ENCODE measurements at places on chromosomes 3 and 15.

DNA sequence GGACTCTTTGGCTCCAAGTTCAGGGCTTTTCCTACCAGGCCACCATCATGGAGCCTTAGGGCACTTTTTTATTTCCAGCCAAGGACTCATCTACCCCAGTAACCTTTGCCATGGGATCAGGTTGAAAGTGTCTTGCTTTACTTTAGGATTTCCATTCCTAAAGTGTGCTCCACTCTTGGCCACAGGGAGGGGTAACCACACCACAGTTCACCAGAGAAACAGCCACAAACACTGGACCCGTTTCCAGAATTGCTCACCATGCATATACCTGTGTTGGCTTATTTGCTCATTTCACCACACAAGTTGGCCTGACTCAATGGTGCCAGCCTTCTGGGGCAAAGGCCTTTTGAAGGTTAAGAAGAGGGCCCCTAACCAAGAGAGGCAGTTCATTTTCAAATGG is 70.6 kb upstream of the RAD18 start:
- DNase-seq: no peak

DNA sequence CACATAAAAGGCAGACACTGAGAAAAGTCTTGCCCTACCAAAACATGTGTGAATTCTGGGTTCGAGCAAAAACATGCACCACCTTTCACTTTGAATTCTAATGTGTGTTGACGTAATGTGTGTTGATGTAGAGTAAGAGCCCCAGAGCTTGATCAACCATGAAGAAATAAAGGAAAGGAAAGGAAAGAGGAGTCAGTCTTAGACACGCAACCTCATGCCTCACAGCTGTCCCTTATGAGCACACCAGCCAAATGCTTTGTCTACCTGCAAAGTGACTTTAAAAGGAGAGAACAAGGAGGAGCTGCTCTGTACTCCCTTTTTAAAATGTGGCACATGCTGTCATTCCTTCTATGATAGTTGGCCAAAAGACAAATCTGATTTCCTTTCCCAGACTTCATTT is 80.8 kb downstream of the RFTN1 start:
- DNase-seq: no peak

- no peak for DNase-seq
These were observed 78.2 kb upstream of the GBE1 start for GRCh38 chr3:81839504-81840094.

GRCh38 chr3:137194301-137194700 is 236.5 kb downstream of the IL20RB start:
- no peak for DNase-seq
